ENCODE measurements at places on chromosomes 13 and 19. TPM values are rescaled to one million over a fixed set of nuclear protein-coding genes. Genes with fewer than 3 reads are reported as not detected.

ACP5 gene
- not detected for total RNA-seq

PCP2 gene
- not detected for total RNA-seq

DNA sequence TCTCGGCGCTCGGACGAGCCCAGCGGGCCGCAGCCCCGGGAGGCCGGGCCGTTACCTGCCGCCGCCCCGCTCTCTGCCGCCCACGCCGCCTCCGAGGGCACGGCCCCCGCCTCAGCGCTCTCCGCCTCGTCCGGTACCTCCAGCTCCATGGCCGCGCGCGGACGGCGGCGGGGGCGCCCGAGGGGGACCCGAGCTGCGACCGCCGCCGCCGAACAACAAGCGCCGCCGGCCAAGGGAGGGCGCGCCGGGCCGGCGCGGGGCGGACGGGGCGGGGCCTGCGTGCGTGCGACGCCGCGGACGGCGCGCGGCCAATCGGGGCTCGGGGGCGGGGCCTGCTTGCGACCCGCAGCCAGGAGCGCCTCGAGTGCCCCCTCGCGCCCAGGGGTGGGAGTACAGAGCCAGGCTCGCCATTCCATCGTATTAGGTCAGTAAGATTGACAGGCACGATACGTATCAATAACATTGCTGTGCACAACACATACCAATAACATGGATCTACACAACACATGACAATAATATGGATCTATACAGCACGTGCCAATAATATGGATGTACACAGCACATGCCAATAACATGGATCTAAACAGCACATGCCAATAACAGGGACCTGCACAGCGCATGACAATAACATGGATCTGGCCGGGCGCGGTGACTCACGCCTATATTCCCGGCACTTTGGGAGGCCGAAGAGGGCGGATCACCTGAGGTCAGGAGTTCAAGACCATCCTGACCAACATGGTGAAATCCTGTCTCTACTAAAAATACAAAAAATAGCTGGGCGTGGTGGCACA lies at the start of gene PIP5K1C:
Gene PIP5K1C (minus strand): TSS at position 227 of the 791 bp plus-strand sequence. CDS start 78 bp downstream, at position 149.
- peak; percentile 70 for DNase-seq

GRCh38 chr19:19120308-19121231 lies 17.7 kb downstream of the TMEM161A start:
- DNase-seq: peak; percentile 47

DNA sequence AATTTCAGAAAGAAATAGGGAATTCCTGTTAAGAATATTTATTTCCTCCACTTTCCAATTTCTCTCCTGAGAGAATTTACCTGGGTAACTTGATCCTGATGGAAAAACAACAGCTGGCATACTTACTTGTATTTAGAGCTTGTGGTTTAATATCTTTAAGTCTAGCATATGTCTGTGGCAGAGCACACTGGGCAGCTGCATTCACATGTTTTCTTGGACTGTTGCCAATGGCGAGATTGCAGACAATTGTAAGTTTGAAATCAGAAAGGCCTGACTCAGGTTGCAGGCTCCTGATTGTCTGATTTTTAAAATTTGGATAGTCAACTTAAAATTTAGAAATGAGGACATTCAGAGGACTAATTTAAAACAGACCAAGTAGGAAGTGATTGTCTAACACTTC lies 66.9 kb downstream of the NHLRC3 start:
- no peak for DNase-seq

EFNB2 gene
- total RNA-seq: 2.3 TPM

DNA sequence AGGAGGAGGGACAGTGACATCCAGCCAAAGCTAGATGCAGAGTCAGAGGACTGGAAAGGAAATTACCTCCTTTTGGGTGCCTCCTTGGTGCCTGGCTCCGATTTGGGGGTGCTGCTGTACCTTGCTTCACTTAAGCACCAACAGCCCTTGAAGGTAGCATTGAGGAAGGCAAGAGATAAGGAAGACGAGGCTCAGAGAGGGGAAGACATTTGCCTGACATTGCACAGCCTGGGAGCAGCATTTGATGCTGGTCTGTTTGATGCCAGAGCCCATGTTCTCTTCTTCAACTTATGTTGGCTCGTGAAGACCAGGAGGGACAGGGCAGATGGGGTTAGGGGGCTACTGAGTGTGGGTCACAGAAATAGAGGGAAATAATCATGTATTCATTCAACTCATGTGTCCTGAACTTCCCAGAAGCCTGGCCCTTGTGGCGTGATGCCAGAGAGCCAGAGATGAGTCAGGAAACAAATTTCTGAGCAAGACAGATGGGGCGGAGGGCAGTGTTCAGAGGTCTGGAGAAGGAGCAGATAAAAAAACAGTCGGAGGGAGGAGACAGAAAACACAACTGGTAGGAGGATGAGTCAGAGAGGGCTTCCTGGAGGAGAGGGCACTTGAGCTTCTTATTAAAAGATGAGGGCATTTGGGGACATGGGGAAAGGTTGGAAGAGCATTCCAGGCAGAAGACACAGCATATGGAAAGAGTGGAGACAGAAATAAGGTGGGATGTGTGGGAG lies 3.0 kb upstream of the C19orf81 start:
- DNase-seq: peak; percentile 83

CLEC4M gene
- total RNA-seq: not detected

DNA sequence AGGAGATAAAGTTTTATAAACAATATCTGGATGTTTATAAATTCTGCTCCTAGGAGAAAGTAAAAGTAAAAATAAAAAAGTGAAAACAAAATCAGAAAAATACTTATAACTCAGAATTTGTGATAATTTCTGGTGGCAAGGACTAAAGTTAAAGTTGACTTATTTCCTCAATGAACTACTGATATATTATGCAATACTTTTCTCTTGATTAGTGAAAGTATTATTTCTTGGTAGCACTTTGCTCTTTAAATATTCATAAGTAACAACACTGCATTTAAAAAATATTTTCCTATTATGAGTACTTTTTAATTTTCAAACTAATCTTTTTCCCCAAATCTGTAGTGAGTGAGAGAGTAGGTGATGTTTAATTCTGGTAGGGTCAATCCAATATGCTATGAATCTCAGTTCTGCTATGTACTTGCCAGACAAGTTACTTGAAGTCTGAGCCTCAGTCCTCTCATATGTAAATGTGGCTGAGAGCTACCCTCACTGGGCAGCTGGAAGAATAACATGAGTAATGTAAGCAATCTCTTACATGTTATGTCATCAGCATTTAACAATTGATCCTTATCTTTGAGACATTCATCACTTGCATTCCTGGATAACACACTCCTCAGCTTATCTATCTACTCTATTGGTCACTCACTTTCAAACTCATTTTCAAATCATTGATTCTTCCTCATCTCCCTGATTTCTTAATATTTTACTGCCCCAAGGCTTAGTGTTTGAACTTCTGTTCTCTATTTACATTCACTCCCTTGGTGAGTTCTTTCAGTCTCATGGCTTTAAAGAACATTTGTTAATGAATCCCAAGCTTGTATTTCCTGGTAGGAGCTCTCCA lies 239.0 kb downstream of the RGCC start:
- peak; percentile 47 for DNase-seq

- peak; percentile 73 for DNase-seq
Observed at GRCh38 chr19:34041925-34042521, 130.3 kb upstream of the LSM14A start.

GRCh38 chr19:50882188-50882587 lies 8.9 kb downstream of the KLK2 start:
- DNase-seq: no peak

- DNase-seq: no peak
Observed at GRCh38 chr13:21218351-21219035, 42.0 kb downstream of the MRPL57 start.

CRX gene
- not detected for total RNA-seq

- DNase-seq: peak; percentile 75
Observed at GRCh38 chr13:27919934-27920676, at the start of gene PDX1. PDX1 (plus strand) TSS chr13:27920000; CDS start chr13:27920139, 139 bp downstream.

GRCh38 chr13:29936956-29937355 lies 86.5 kb upstream of the UBL3 start:
- DNase-seq: no peak

GRCh38 chr13:34967851-34968562 lies 25.9 kb downstream of the NBEA start:
- no peak for DNase-seq

SHC2 gene
- total RNA-seq: not detected

FAM174C gene
- total RNA-seq: 57.2 TPM

SIAH3 gene
- total RNA-seq: not detected

DNA sequence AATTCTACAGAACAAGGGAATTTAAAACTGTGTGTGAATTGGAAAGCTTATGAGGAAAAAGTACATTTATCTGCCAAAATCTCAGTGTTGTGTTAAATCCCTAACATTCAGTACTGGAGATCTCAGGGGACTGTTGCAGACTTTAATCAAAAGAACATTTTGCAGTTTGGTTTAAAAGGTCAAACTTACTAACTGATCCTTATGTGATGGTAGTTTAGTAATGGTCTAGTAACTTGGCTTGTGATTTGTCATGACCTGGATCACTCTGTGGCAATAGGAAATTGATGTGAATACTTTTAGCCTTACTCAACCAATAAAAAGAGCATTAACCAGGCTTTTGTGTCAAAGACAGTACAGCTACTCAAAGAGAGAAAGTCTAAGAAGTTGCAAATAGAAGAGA lies 862.1 kb upstream of the MIR17HG start:
- no peak for DNase-seq

- no peak for DNase-seq
Observed at GRCh38 chr19:36528921-36529518, 949 bp upstream of the ZNF260 start.

PEAK3 gene
- total RNA-seq: not detected

SLITRK6 gene
- 2.3 TPM for total RNA-seq

APOC4 gene
- total RNA-seq: not detected

DNA sequence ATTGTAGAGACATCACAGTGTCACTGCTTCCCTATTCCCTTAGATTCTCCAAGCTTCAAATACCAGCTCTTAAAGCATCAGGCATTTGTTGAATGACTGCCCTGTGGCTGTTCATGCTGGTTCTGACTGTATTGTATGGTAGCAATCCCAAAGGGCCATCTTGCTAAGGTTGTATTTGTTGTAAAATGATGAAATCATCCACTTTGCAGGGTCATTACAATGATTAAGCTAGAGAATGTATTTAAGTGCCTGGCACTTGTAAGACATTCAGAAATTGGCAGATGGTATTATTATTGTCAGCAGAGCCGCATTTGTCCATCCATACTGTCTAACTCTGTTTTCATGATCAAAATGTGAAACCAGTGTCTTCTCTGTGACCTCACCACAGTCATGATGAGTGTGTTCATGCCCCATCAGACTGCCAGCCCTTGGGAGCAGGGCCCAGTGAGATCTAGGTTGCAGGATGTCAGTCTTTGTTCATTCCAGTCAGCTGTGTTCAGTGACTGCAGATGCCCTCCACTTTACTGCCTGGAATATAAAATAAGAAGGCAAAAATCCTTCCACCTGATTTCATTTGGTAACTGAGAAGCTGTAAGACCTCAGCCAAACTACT lies 86.1 kb downstream of the DHRS12 start:
- DNase-seq: peak; percentile 71

MBD3L3 gene
- not detected for total RNA-seq

KCNC3 gene
- total RNA-seq: not detected

- peak; percentile 91 for DNase-seq
Observed at GRCh38 chr19:42184401-42184861, 33.0 kb downstream of the DEDD2 start.

- no peak for DNase-seq
Observed at GRCh38 chr19:41206926-41207750, 11.9 kb upstream of the AXL start.

KASH5 gene
- not detected for total RNA-seq

- DNase-seq: no peak
Observed at GRCh38 chr19:28898249-28898648, 314.7 kb downstream of the UQCRFS1 start.

KLK5 gene
- 454 TPM for total RNA-seq

- peak; percentile 80 for DNase-seq
Observed at GRCh38 chr13:36131222-36131930, at the start of gene DCLK1. DCLK1 (minus strand) TSS chr13:36131382.

KLK2 gene
- total RNA-seq: not detected

KLK14 gene
- total RNA-seq: not detected

GRCh38 chr13:36998624-36999041 lies 507 bp downstream of the ALG5 start:
- DNase-seq: no peak

GRCh38 chr19:47436712-47437401 lies 17.5 kb upstream of the MEIS3 start:
- DNase-seq: peak; percentile 58

GRCh38 chr19:45769821-45770191 lies 754 bp upstream of the SIX5 start:
- DNase-seq: peak; percentile 52

- DNase-seq: no peak
Observed at GRCh38 chr13:101698400-101698799, 245.9 kb downstream of the ITGBL1 start.

ERFL gene
- not detected for total RNA-seq

DNA sequence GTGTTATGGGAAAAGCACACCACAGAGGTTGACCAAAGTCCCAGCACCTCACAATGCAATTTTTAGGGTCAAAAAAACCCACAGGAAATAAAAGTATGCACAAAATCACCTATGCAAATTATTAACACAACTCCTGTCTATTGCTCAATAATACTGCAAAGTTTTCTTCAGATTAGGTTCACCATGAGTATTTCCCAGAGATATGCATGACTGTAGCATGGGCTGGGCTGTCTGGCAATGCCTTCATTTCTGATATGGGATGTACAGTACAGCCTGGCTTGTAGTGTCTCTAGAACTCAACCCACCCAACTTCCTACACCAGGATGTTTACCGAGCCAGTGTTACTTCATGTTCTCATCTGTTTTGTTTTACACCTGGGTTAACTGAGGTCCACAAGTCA lies 698.7 kb upstream of the ARGLU1 start:
- DNase-seq: no peak

GRCh38 chr13:31264151-31264550 lies 64.4 kb downstream of the B3GLCT start:
- DNase-seq: no peak

DNA sequence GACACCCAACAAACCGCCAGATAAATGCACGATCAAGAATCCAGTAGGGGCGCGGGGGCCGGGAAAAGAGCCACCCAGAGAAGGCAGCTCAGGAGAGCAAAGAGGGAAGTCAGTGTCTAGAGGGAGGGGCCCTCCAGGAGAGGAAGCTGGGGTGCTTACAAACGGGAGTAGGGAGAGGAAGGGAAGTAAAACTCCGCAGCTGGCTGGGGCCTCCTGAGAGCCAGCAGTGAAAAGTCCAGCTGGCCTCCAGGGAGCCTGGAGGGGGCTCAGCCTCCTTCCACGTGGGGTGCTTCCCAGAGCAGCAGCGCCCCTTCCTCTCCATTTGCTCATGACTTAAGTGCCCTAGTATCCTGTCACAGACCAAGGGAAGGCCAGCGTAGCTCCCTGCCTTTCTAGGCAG lies 51.8 kb downstream of the TMED1 start:
- no peak for DNase-seq

CEACAM1 gene
- total RNA-seq: not detected

GRCh38 chr19:31957711-31958110 lies 387.7 kb upstream of the ZNF507 start:
- DNase-seq: no peak

DNA sequence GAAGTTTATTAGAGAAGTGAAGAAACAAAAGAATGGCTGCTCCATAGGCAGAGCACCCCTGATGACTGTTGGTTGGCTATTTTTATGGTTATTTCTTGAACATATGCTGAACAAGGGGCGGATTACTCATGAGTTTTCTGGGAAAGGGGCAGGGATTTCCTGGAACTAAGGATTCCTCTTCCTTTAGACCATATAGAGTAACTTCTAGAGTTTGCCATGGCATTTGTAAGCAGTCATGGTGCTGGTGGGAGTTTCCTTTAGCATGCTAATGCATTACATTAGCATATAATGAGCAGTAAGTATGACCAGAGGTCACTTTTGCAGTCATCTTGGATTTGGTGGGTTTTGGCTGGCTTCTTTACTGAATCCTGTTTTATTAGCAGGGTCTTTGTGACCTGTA lies 38.7 kb upstream of the PCDH8 start:
- no peak for DNase-seq

Data from MG63 (cell line).